ENCODE measurements at places on chromosomes 6 and 20. TPM values are rescaled to one million over a fixed set of nuclear protein-coding genes. Genes with fewer than 3 reads are reported as not detected.

PACSIN1 gene
- total RNA-seq: under 0.01 TPM

TAP2 gene
- 14.4 TPM for total RNA-seq

SMIM26 gene
- total RNA-seq: 82.7 TPM

FRK gene
- 44.4 TPM for total RNA-seq

PDYN gene
- not detected for total RNA-seq

SIRPA gene
- 56.9 TPM for total RNA-seq

PI3 gene
- total RNA-seq: 0.55 TPM
